ENCODE measurements at places on chromosomes 12 and 14.

DNA sequence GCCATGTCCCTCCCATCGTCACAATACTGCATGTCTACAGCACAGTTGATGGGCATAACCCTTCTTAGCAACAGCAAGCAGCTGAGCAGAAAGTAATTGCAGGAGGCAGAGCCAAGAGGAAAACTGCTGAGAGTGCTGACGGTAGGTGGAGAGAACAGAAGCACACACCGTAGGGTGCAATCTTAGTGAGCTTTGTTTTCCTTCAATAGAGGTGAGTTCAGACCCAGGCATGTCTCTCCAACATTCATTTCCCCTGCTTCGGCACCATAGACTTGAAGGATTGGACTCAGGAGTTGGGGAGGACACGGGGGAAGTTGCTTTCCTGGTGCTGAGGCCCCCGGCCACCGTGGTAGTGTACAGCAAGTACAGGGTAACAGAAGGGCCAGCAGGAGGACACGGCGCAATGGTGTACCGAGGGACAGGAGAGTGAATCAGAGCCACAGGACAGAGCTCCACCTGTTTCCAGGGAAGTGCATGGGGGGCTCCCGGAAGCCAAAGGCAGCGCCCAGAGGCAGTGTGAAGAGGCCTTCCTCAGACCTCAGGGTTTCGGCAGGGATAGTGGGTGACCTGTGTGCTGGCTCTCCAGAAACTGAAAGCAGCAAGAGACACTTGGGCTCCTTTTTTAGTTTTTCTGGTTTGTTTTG is 36.3 kb upstream of the SINHCAF start:
- peak; percentile 83 for DNase-seq

GRCh38 chr12:104628831-104629135 is 172.0 kb downstream of the CHST11 start:
- DNase-seq = no peak

- DNase-seq = no peak
Observed at GRCh38 chr12:6364044-6364374, 11.4 kb downstream of the SCNN1A start.

GRCh38 chr12:77102123-77102522 is 36.8 kb upstream of the E2F7 start:
- DNase-seq = no peak

- DNase-seq = peak; percentile 82
Observed at GRCh38 chr12:6375269-6376078, at the start of gene SCNN1A. Gene SCNN1A (minus strand): TSS chr12:6375563. CDS start chr12:6374783, 780 bp downstream.
